Stimulated activated CD8-positive, alpha-beta memory T cell treated with anti-CD3 and anti-CD28 coated beads, Interleukin-12 subunit alpha, Interleukin-12 subunit beta, amount 100 ng/mL, for 4 hours (primary cell): ENCODE measurements at places on chromosomes 13 and 19.

DNA sequence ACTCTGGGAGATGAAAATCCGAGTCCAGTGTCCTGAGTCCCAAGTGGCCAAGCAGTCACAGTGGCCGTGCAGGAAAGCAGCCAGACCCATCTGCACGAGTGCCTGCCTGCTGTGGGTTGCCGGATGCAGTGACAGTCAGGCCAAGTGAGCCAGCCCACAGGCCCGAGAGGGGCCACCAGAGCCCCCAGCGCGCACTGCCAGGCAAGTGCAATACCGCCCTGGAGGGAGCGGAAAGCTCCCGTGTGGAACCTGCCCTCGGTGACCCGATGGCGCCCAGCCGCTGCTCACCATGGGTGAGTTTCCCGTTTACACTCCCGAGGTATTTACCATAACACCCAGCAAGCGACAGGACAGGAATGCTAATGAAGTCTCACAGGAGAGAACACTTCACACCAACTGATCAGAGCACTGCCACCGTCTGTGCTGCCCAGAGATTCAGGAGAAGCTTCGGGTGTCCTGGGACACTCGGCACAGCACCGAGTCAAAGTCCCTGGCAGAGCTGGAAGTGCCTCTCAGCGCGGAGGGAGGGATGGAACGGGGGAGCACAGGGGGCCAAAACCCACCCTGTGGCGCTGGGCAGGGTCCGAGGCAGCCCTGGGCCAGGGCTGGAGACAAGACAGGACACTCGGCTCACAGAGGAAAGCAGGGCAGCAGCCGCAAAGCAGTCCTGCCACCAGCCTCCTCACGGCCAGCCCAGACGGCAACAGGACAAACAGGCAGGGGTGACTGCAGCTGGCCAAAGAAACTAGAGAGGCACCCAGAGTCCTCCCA is 21.3 kb upstream of the TINCR start:
- no peak for DNase-seq

DNA sequence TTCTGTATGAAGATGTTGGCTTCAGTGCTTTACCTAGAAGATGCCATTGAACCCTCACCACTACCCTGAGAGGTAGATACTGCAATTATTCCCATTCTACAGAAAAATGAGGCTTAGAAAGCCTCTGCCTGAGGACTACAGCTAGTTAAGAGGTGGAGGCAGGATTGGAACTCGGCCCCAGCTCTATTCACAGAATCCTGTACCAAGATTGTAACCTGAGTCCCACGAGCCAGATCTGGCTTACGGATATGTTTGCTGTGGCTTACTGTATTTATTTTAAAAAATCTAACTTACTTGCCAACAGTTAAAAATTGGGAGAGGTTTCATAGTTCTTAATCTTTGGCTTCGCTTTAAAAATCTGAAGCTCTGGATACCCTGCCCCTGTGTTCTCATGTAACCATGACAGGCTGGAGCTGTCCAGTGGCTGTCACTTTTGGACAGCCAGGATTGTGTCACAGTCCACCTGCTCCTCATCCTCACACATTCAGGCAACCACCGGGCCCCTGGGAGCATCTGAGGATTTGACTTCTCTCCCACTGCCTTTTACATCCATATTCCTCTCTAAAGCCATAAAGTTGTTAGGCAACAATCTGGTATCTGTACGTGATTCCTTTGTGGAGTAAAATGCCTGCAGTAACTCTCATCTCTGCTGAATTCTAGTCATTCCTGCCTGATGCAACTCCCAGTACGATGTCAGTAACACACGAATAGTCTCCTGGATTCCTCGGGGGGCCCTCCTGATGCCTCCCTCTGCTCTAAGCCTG is 160.8 kb upstream of the SERP2 start:
- DNase-seq: no peak

- no peak for DNase-seq
Observed at GRCh38 chr13:87122551-87122950, 548.6 kb upstream of the SLITRK5 start.

GRCh38 chr13:91785431-91786119 is 387.2 kb downstream of the GPC5 start:
- no peak for DNase-seq

GRCh38 chr13:25727810-25728209 is 324.0 kb downstream of the SHISA2 start:
- no peak for DNase-seq

DNA sequence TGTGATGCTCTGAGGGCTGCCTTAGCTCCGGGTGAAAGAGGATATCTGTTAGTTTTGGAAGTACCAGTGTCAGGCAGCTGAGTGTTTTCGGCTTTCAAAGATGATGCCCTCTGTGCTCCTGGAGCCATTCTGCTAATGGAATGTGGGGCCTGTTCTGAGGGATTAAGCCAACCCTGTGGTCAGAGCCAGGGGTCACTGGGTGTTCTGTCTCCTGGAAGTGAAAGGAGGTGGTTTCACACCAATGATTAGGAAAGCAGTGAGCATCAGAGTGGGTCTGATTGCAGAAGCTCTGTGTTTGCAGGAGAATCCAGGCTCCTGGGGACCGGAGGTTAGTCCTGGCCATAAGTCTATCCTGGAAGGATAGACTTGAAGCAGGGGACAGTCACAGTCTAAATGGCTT is 94.6 kb downstream of the UQCRFS1 start:
- no peak for DNase-seq

DNA sequence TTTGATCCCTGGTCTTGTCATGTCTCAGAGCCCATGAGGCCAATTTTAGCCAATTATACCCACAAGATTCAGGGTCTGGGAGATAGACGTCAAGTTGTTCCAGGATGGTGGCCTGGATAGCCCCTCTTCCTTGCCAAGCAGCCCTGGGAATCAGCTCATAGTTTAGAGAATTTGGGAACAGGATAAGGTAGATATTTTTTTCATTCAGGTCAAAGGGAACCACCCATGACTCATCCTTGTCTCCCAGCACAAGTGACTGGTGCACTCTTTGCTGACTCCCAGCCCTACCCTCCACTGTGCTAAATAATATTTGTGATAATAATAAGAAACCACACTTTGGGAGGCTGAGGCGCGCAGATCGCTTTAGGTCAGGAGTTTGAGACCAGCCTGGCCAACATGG is 17.1 kb upstream of the S1PR4 start:
- no peak for DNase-seq

GRCh38 chr13:94416454-94417080 is 62.9 kb downstream of the DCT start:
- no peak for DNase-seq

GRCh38 chr13:75417656-75418055 is 64.3 kb downstream of the TBC1D4 start:
- no peak for DNase-seq

DNA sequence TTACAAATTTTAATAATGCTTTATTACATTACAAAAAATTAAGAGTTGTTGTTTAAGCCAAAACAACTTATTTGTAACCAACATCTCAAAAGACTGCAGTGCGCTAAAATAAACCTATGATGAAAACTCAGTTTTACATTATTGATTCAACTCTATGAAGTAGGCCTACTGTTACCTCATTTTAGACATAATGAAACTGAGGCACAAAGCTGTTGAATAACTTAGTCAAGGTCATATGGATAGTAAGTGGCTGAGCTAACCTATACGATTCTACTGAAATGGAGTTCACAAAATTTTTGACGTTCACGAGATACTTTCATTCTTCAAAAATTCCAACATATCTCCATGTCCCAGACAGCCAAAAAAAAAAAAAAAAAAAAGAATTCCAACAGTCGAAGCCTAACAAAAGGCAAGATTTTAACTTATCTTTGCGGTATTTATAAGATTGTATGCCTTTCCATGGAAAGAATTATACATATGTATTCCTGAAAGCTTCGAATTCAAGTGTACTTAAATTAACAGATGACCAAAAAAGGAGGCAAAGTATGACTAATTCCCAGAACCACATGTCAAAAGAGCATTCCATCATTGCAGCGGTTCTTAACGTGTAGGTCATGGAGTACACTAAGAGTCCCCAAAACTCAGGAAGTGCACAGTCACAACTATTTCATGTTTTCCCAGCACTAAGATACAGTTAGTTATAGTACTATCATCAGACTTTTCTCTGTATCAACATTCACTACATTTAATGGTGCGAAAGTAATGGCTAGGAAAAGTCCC is 69.4 kb downstream of the PSPC1 start:
- no peak for DNase-seq

DNA sequence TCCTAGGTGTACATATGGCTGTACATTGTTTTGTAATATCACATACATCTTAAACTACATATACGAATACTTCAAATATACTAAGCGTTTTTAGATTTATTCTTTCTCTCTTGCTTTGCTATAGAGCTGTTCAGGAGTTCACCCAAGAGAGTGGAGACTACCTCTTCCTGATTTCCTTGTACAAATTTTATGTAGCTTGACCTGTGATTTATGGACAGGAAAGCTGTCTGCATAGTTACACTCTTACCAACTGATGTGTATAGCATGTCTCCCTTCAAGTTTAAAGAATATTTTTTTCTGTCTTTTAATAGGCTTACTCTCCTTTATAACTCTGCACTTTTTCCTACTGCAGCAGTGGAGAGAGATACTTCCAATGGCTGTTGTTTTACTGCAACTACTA is 428.7 kb downstream of the NDFIP2 start:
- DNase-seq: no peak

DNA sequence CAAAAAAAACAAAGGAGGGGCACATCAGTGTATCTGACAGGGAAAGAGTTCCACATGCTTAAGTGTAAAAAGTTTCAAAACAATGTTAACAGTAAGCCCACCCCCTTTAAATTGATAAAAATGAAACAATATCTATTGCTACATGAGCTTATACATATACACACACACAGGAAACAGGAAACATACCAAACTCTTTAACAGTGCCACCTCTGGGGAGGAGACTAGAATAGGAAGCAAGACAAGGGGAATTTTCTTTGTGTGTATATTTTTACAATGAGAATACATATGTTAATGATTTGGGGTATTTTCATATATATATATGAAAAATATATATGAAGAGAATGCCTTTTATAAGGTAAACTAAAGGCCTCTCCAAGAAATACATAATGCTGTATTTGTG is 44.7 kb downstream of the TPT1 start:
- no peak for DNase-seq

DNA sequence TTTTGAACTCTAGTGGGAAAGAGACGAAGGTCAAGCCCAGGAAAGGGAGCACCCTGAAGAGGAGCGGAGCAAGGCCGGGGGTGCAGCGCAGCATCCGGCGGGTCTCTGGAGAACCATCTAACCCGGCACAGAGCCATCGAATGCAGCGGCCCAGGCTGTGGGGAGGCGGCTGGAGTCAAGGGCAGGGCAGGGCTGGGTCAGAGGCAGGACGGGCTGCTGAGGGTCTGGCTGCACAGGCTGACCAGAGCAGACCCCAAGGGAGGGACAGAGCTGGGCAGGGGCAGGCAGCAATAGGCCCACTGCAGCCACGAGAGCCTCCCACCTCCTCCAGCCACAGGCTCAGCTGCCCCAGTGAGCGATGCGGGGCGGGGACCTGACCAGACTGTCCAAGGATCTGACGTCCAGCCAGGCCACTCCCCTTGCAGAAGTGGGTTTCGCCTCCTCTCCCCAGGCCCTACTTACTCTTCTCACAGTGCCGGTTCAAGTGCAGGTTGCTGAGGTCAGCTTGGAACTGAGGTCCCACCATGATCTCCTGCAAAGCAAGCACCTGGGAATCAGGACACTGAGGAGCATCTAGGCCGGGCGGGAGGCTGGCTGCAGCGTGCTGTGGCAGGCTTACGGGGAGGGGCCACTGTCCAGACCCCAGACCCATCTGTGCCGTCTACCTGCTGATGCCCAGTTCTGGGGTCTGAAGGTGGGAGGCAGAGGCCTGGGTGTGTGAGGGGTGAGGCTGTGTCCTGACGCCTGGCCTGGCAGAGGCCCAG is 19.2 kb downstream of the MIER2 start:
- no peak for DNase-seq

- DNase-seq: no peak
Observed at GRCh38 chr13:100269837-100270236, 180.9 kb downstream of the PCCA start.

DNA sequence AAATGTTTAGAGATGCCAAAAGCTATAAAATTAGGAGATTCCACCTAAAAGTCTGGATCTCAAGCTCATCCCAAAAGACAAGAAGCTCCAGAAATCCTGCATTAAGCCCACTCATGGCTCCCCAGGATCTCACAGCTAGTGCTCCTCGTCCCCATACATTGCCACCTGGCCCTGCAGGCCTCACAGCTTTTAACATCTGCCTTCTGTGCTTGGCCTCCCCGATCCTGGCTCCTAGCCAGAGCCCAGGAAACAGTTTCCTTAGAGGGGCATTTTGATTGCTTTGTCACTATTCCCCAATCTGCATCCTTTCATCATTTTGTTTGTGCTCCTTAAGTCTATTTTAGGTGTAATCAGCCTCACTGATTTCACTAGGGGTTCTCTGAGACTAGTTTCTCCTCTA is 14.5 kb upstream of the DCT start:
- no peak for DNase-seq

DNA sequence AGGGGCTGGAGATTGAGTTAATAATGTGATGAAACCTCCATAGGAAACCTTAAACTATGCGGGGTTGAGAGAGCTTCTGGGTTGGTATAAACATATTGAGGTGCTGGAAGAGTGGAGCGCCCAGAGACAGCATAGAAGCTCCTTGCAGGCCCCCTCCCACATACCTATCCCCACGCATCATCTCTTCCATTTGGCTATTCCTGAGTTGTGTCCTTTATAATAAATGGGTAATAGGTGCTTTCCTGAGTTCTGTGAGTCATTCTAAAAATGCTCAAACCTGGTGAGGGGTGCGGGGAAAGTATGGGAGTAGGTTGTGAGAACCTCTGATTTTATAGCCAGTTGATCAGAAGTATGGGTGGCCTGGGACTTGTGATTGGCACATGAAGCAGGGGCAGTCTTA is 14.6 kb downstream of the CCDC122 start:
- no peak for DNase-seq

GRCh38 chr13:98563071-98563470 is 13.8 kb downstream of the STK24 start:
- no peak for DNase-seq

- no peak for DNase-seq
Observed at GRCh38 chr13:39197647-39198007, 159.4 kb downstream of the NHLRC3 start.

DNA sequence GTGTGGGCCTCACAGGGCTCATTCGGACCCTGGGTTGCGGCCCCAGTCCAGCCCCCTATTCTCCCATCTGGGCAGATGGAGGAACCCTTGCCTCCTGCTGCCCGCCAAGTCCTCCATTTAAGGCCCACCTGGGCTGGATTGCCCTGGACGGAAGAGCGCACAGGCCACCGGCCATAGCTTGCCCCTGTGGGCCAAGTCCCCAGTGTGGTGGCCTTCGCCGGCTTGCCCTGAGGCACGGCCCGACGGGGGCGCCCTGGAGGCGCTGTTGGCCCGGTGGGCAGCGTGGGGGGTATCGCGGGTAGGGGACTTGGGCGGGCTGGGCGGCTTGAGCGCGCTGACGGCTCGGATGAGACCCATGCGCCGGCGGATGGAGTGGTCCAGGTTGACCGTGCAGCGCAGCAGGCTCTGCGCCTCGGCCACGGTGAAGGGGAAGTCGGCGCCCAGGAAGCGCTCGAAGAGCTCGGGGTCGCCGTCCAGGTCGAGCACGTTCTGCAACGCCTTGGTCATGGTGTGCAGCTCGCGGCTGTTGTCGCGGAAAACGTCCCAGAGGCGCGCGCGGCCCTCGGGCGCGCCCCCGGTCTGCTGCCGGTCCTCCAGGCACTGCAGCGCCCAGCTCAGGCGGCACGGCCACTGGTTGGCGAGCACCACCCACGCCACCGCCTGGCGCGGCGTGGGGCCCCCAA is 8.8 kb downstream of the NKPD1 start:
- no peak for DNase-seq

GRCh38 chr19:7815325-7815724 is 14.7 kb upstream of the EVI5L start:
- DNase-seq: no peak
